Stimulated activated CD4-positive, alpha-beta T cell treated with anti-CD3 and anti-CD28 coated beads, Interleukin-15, amount 100 ng/mL, for 48 hours (primary cell): ENCODE measurements at places on chromosomes 5 and 9.
A peak's percentile ranks its signal among the peaks of the same experiment; 100 is the strongest.

DNA sequence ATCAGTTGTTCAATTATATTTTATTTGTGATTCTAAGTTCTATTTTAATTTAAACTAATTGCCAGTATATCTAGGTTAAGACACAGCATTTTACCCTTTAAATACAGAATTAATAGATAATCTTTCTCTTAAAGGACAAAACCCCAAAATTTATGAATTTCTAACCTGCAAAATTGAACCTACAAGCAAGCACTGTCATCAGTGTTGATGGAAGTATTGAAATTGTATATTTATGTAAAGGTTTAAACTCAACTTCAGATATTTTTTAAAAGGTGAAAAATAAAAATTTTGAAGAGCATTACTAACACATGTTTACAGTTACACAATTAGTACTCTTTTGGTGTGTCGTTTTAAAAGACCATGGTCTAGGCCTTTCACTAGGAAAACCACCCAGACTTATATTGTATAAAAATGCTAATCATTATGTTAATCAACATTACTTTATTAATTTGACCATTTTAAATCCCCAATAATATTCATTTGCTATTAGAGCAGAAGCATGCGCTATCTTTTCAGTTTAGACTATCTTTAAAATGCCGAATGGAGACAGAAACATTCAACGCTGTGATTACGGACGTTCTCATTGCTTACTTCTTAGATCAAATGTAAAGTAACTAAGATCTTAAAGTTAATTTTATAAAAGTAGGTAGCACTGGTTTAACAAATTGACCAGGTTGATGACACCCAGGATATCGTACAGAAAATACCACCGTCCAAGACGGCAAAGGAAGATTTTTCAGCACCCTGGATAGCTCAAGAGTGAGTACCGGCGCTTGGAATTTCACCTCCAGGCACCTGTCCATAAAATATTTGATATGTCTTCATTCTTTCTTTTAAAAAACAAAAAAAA lies 3.2 kb downstream of the OTP start:
- no peak for DNase-seq

- no peak for DNase-seq
These were observed 145.6 kb downstream of the NSG2 start for GRCh38 chr5:174191076-174191475.

DNA sequence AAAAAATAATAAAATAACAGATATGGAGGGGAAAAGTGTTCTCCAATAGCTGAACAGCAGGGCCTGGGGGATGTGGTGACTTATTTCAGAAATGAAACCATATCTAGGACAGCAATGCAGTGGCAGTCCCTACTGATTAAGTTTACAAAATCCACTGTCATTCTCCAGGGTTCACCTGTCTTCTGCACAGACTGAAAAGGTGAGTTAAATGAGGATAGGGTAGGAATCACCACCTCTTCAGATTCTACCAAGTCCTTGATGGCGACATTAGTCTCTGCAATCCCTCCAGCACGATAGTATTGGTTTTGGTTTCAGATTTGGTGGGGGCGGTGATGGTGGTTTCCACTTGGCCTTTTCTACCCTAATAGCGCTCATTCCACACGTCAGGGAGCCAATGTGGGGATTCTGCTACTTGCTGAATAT lies 32.3 kb upstream of the NPM1 start:
- no peak for DNase-seq

DNA sequence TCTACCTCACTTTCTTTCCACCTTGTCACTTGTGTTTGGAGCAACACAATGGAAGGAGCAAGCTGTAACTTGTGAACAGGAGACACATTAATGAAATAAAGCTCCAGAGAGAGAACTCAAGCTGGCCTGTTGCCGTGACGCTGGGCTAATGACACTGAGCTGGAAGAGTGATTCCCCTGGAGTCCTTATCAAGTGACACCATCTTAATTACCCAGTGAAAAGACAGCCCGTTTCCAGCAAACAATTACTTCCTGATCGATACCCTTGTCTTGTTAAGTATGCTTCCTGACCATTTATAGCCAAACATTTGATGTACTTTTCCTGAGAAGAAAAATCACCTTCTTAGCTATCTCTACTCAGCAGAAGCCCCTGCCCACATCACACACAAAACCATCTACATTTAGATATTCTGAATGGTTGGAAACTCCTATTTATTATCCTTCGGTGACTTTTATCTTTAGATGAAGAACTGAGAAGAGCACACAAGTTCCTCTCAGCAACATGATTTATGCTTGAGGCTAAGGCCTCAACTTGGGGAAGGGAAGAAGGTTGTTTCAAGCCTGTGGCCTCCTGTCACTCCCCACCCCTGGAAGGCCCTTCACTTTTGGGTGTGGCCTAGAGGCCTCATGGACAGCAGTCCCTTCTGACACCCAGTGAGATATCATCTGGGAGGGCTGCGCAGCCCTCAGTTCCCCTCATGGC lies 34.1 kb downstream of the CRHBP start:
- no peak for DNase-seq

- peak; percentile 2 for DNase-seq
These were observed 187.0 kb upstream of the S1PR3 start for GRCh38 chr9:88804254-88804596.
